ENCODE measurements at places on chromosomes 4 and X.

GRCh38 chrX:87397103-87397886 lies 120.3 kb upstream of the KLHL4 start:
- DNase-seq = no peak

- no peak for DNase-seq
These were observed 5.2 kb downstream of the NKX3-2 start for GRCh38 chr4:13539047-13539618.

GRCh38 chrX:123422875-123423274 lies 238.8 kb downstream of the GRIA3 start:
- DNase-seq = no peak

- no peak for DNase-seq
These were observed 226.0 kb downstream of the SPRY1 start for GRCh38 chr4:123622572-123622971.

DNA sequence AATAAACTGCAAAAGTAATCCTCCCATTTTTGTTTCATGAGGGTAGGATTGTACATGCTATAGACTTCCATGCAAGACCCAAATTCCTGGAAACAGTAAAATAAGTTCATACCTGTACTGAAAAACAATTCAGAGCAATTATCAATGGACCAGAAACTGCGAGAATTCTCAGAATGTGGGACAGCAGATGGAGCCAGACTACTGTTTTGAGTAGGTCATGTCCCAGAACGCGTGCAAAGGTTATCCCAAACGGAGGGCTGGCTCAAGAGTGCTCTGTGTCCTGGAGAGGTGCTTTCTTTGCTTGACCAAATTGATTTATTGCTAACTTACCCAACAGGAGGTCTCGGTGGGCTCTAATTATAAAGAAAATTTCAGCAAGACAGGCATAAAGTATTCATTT lies 1.7 kb upstream of the MAGEH1 start:
- DNase-seq = peak; percentile 4

DNA sequence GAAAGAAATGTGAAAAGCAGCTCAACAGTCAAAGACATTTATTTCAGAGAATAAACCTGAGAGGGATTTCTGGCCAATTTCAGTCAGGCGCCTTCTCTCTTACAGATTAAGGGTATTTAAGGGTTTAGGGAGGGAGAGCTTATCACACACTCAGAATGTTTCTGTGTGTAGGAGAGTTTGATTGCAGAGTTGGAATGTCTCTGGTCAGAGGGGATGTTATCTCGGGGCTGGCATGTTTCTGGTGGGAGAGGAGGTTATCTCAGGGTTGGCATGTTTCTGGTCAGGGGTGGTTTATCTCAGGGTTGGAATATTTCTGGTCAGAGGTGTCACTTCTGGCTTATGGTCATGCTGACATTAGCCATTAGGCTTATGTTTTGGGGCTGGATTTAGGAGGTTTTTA lies 1920.5 kb upstream of the PCDH7 start:
- no peak for DNase-seq

DNA sequence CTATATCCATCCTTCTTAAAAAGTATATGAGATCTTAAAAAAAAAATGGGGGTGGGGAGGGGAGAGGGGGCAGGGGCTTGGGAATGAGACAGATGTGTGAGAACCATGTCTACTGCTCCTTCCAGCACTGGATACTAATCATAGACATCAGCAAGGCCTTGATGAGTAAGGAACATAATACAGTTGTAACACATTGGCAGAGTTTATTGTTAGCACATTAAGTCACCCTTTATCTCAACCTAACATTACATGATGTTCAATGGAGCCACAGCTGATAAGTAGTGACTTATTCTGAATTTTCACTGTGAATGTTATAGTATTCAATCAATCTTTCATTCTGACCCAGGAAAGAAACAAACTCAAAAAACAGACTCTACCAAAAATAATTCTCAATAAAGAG lies 47.3 kb upstream of the KCNE5 start:
- DNase-seq = no peak

DNA sequence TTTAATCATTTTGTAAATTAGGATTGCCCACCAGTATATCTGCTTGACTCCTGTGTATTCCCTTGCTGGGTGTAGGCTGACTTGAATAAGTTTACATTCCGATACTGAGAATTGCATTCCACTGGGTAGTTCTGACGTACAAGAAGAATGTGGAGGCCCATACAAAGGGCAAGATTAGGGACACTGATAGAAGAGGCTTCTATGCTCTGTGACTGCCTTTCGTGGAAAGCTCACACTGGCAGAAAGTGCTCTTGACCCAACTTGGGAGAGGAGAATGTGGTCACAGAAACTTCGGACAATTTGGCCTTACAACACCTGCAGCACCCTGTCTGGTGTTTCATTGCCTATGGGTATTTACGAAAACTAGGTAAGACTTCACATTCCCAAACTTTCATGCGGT lies 126.3 kb downstream of the RAPGEF2 start:
- DNase-seq = no peak

DNA sequence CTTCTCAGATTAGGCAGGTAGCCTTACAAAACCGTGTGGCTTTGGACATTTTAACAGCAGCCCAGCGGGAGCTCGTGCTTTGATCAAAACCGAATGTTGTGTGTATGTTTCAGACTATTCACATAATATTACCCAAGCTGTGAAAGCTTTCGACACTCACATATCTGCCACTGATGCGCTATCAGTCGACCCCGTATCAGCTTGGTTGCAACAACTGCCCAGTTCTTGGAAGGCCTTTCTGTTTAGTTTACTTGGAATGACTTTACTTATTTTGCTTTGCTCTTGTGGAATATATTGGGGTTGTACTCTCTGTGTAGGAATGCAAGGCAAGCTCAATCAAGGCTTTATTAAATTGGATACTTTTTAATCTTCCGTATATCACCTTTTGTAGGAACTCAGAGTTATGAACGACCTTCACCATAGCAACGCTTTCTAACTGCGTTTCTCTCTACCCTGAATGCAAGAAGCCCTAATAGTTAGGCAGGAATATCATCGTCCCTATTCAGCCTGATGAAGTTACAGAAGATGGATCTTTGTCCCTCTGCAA lies 107.5 kb downstream of the GLUD2 start:
- no peak for DNase-seq

GRCh38 chr4:30836231-30836630 lies 116.1 kb downstream of the PCDH7 start:
- DNase-seq = no peak

DNA sequence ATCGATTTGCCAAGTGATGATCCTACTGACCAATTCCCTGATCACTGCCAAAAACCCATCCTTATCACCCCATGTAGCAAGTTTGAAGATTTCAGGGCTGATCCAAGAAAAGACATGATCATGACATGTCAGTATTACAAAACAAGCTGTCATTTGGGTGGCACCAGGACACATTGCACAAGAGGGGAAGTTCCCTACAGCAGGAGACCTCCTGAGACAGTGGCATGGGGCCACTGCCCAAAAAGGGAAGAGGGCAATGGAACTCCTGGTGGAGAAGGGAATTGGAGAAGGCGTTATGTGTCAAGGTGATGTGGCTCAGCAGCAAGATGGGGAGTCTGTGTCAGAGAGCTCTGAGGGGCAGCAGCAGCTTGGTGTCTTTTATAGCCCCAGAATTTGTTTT lies 43.4 kb downstream of the ZNF182 start:
- DNase-seq = no peak

DNA sequence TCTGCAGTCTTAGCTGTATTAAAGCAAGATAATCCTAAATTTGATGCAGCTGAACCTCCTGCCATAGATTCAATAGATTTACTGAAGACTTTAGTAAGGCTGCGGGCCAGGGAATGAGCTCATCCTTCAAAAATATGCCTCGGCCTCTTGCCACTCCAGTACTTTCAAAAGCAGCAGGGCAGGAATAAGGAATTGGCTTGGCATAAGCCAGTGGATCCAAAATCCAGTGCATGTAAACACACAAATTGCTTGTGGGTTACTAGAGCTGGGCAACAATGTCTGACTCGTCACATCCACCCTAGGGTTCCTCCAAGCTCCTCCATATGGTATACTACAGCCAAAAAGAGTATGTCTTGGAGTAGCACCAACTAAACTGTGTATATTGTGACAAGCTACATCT lies 165.0 kb downstream of the AMELX start:
- no peak for DNase-seq

DNA sequence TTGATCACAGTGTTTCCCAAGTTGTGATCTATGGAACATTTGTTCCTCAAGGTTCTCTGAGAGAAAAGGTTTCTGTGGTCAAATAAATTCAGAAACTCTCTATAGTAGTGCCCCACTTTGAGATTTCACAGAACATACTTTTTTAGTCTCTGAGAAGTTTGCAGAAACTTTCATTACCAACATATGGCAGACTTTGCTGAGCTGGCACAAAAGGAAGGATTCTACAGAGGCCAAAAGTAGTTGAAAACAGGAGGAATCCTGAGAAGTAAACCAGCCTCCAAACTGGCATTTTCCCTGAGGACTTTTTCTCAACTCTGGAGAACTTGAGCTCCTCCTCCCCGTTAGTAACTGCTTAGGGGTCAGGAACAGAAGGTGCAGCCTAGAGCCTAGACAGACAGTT lies 117.8 kb upstream of the ESX1 start:
- DNase-seq = no peak

DNA sequence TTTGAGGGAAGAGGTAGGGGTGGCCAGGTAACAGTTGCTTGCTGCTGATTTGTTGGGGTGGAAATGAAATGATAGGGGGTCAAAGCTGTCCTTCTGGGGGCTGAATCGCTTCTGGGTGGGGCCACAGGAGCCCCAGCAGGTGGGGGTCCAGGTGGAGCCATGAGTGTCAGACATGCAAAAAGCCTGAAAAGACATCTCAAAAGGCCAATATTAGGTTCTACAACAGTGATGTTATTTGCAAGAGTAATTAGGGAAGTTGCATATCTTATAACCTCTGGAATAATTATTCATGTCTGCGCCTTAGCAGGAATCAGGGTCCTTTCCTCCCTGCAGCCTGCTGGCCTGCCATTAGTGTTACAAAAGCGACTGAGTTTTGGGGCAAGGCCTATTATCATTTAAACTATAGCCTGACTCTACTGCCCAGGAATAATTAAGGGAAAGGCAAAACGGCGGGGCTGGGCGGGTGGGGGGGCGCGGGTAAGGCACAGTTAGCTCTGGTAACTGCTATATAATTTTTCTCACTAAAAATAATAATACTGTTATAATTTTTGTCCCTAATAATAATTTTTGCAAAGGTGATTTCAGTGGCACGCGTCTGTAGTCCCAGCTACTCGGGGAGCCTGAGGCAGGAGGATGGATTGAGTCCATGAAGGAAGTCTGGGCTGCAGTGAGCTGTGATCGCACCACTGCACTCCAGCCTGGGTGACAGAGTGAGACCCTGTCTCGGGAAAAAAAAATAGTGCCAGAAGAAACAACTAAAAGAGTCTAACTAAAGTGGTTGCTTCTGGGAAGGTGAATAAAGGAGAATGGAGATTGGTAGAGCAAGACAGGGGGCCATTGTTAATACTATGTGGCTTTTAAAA lies 145.7 kb downstream of the MAGEB17 start:
- no peak for DNase-seq

GRCh38 chrX:12360383-12360782 lies 222.1 kb downstream of the FRMPD4 start:
- DNase-seq = no peak

- no peak for DNase-seq
These were observed 21.0 kb downstream of the MAOA start for GRCh38 chrX:43676971-43677572.

- DNase-seq = no peak
These were observed 23.5 kb upstream of the ETNPPL start for GRCh38 chr4:108786351-108786750.

DNA sequence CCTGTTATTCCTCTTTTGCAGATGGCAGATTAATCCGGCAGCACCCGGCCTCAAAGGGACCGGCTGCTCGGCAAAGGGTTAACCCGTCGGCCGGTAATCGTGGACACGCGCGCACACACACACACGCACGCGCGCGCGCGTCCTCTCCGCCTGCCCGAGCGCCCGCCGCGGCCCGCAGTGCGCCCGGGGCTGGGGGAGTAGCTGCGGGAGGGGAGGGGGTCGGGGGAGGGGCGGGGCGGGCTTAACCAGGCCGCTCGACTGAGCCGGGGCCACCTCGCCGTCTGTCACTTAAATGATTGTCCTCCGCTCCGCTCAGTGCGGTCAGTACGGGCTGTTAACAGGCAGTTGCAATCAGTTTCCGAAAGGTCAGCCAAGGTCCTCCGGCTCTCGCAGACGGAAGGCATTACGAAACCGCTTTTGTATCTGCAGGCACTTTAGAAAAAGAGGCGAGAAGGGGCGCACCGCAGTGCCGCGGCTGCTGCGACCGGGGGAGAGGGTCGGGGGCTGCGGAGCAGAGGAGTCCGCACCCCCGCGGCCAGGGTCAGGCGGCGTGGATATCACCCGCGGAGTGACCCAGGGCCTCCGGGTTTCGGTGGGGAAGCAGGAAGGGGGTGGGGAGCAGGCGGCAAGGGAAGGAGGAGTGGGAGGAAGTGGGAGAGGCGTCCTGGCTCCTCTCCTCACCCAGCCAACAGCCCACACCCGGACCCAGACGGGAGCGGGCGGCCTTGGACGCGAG lies 57.3 kb upstream of the BCOR start:
- DNase-seq = no peak

DNA sequence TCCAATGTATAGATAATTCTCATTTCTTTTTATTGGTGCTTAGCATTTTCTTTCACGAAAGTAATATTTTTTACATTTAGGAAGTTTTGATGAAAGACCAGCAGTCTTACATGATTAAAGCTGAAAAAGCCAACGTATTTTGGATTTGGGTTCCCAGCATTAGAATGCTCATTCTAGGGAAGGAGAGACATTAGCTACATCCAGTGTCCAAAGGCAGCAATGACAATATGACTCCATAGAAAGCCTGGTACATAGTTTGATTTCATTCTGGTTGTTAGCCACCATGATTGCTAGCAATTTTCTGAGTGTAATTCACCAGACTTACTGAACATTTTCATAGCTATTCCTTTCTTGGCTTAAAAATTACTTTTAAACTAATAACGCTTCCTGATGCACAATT lies 1397.5 kb downstream of the PCDH7 start:
- no peak for DNase-seq

DNA sequence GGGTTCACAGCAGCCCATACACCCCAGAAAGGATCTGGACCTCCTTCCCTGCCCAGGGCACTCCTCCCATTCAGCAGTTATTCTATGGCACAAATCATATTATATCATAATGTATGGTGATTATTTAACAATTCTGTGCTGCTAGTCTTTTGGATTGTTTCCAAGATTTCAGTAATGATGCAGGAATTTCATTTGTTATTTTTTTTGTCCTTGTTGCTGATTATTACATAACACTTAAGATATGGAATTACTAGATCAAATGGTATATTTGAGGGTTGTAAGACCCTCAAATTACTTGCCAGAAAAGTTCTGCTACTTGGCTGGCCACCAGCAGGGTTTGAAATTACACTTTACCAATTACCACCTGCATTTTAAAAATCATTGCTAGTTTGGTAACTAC lies 36.4 kb downstream of the QDPR start:
- DNase-seq = no peak

DNA sequence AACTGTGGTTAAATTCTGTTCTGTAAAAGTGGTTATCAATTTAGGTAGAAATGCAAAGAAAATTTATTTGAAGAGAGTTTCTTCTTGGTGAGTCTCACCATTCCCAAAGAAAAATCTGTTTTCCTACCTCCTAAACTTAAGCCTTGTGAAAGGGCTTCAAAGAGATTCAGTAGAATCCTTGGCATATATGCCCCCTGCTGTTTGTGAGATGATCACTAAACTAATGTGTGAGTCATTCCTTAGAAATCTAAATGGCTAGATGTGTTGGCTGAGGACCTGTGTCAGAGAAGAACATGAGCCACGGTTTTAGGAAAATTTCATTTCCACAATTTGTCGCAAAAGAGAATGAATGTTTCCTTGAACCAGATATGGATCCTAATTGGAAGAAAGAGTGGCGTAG lies 260.9 kb downstream of the SLC7A11 start:
- no peak for DNase-seq

- no peak for DNase-seq
These were observed 28.4 kb upstream of the SULT1E1 start for GRCh38 chr4:69888336-69888735.

All from hypothalamus (tissue), 51 donors.